Activated CD4-positive, alpha-beta T cell treated with anti-CD3 and anti-CD28 coated beads for 4 hours (primary cell): ENCODE measurements at places on chromosomes 5 and 9.

DNA sequence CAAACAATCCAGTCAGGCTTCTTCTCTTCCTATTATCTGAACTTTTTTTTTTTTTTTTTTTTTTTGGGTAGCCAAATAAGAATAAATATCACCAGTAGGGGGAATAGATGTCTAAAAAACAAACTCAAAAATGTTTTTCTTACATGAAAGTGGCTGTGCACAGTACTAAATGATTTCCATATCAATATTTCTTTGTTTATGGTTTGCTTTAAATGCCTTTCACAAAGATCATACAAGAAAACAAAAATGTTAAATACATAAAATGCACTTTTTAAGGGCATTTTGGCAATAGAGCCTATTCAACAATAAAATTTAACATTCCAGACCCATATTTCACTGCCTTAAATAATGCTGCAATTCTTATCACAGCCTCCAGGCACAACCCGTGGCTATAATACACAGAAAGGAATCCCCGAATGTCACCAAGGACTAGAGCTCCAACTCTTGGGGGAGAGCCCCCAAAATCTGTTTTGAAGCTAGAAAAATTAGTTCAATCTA, 91.1 kb upstream of the TBCA start:
- no peak for DNase-seq

GRCh38 chr5:78637468-78637867, 11.1 kb downstream of the LHFPL2 start:
- DNase-seq = no peak

DNA sequence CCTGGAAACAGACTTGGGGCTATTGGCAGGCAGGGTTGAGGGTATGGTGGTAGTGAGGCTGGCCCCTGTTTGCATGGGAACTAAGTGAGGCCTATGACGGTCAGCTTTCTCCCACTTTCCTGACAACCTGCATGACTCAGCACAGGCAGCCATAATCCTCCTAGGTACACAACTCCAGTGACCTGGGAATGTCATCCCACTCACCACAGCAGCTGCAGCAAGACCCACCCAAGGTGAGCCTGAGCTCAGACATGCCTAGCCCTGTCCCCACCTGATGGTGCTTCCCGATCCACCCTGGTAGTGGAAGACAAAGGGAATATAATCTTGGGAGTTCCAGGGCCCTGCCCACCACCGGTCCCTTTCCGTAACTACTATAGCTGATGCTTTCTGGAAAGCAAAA, 178.7 kb downstream of the NDUFS4 start:
- no peak for DNase-seq

GRCh38 chr5:94745786-94746730, 127.6 kb downstream of the SLF1 start:
- DNase-seq = no peak

DNA sequence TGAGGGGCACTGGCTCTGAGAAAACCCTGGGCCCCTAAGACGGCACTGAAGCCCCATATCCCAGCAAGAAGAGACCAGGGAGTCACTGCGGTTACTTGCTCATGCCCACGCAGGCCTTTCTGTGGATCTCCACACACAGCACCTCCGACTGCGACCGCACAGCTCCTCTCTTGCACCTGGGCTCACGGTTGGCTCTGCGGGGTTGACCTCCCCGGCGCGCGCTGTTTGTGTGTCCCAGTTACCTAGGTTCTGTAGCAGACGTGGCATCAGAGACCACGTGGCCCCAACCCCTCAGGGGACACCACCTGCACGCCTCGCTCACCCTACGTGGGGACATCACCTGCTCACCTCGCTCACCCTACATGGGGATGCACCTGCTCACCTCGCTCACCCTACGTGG, 12.7 kb downstream of the LPCAT1 start:
- DNase-seq = no peak

- DNase-seq = no peak
Measured at GRCh38 chr5:66513130-66513529, 83.1 kb upstream of the MAST4 start.

- no peak for DNase-seq
Measured at GRCh38 chr5:81397176-81397575, 3.2 kb upstream of the ACOT12 start.
